ENCODE measurements at places on chromosomes 4 and X. TPM values are rescaled to one million over a fixed set of nuclear protein-coding genes. Genes with fewer than 3 reads are reported as not detected.
A peak's percentile ranks its signal among the peaks of the same experiment; 100 is the strongest.

- DNase-seq = peak; percentile 70
Observed at GRCh38 chr4:112520598-112521122, 4.7 kb upstream of the NEUROG2 start.

DNA sequence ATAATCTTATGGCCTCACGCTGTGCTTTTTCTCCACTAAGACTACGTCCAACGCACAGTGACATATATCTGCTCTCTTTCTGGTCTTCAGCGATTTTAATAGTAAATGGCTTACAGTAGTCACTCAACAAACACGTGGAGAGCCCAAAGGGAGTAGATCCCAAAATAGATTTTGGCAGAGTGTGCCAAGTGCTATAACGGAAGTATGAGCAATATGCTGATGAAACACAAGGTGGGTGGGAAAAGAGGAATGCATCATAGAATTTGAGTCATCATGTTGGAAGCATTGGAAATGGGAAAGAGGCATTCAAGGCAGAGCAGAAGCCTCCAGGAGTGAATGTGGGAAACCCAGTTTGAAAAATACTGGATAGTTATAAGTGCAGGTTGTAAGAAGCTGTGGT is 129.1 kb upstream of the LDB2 start:
- DNase-seq = no peak

GRCh38 chr4:40441430-40441829 is 106.3 kb downstream of the CHRNA9 start:
- DNase-seq = no peak

DNA sequence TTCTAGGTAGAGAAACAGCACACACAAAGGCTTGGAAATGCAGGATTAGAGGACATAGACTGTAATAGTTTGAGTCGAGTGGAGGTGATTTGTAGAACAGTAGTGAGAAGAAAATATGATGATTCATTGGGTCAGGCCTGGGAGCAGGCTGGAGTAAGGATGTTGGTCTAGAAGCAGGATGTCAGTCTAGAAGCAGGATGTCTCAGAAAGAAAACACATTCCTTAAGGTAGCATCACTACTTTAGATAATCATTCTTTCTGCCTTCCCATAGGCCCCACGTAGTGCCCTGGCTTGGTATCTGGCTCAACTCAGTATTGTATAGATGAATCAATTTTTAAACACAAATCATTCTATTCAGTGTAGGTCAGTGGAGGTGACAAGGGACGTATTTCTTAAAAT is 11.2 kb upstream of the DACH2 start:
- no peak for DNase-seq

GRCh38 chrX:12153741-12154140 is 15.5 kb downstream of the FRMPD4 start:
- no peak for DNase-seq

- no peak for DNase-seq
Observed at GRCh38 chr4:121551881-121552280, 144.9 kb downstream of the ANXA5 start.

DNA sequence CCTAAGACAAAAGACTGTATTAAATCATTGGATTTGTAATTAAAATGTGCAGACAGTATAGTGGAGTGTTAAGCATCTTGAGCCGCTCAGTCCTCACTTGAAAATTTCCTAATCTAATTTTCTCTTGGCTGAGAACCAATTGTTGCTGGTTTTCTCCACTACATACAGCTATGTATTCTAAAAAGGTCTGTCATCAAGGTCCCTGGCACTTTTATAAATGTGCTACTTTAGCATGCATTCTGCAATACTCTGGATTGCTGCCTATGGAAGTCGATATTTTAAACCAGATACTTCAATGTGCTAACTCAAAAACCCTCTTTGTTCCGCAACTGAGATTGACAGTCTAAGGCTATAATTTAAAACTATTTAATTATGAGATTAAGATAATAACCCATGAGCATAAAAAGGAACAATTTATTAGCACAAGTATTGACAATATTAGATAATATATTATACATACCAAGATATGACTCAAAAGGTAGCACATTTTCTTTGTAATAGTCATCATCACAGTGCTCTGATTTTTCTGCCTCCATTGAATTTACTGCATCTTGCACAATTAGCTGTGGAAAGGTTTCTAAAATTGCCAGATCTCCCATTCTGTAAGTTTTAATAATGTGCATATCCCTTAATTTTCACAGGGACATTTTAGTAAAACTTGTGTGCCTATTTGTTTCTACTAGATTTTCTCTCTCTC is 815.1 kb downstream of the ADGRL3 start:
- no peak for DNase-seq

- DNase-seq = no peak
Observed at GRCh38 chrX:139851730-139852129, 81.1 kb downstream of the ATP11C start.

DNA sequence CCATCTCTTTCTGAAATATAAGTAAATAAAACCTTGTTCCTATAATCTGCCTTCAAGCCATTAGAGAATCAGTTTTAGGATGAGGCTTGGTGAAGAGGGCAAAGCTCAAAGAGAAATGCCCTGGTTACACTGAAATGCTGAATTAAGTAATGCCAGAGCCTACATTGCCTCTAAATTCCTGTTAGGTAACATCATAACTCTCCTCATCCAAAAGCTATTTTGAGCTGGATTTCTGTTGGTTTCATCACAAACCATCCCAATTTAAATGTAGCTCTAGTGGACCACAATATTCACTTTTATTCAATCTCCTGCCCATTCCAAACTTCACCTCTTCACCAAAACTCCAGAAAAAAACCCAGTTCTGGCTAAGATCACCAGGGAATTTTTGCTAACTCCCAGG is 1319.7 kb upstream of the TENM3 start:
- DNase-seq = no peak

The NUDT10 gene
- 35.5 TPM for total RNA-seq

The FAT4 gene
- total RNA-seq = 6.1 TPM

The LGI2 gene
- 6.2 TPM for total RNA-seq
